ENCODE measurements at places on chromosomes 1 and 21.

DNA sequence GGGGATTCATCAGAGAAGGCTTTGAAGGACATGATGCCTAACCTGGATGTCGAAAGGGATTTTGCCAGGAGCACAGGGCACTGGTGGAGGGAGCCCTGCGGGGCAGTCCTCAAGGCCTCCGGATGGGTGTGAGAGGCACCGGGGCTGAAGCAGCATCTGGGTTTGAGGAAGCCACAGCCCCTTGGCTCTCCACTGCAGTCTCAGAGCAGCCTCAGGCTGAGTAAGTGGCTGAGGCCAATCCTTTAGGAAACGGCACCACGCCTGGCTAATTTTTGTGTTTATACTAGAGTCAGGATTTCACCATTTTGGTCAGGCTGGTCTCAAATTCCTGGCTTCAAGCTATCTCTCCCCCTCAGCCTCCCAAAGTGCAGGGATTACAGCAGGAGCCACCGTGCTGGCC is 12.0 kb downstream of the ERVH48-1 start:
- no peak for DNase-seq

- DNase-seq = peak; percentile 41
These were observed 81.9 kb upstream of the HAO2 start for GRCh38 chr1:119286587-119287181.

DNA sequence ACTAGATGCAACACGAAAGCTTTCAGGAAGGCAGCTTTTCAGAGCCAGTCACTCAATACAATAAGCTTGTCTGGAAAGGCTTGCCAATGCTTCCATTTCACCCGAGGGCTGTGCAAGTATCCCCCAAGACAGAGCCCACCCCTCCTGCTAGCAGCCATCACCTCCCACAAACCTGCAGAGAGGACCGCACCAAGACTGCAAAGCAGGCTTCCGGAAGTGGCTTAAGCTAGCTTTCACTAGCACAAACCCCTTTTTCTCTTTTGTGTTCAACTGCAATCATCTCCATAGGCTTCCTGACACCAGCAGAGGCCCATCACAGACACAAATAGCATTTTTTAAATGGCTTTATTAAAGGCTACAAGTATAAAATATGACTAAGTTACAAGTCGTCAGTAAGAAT is 31.5 kb downstream of the C1orf198 start:
- no peak for DNase-seq

GRCh38 chr1:106637566-106637965 is 418.9 kb upstream of the PRMT6 start:
- DNase-seq = no peak

DNA sequence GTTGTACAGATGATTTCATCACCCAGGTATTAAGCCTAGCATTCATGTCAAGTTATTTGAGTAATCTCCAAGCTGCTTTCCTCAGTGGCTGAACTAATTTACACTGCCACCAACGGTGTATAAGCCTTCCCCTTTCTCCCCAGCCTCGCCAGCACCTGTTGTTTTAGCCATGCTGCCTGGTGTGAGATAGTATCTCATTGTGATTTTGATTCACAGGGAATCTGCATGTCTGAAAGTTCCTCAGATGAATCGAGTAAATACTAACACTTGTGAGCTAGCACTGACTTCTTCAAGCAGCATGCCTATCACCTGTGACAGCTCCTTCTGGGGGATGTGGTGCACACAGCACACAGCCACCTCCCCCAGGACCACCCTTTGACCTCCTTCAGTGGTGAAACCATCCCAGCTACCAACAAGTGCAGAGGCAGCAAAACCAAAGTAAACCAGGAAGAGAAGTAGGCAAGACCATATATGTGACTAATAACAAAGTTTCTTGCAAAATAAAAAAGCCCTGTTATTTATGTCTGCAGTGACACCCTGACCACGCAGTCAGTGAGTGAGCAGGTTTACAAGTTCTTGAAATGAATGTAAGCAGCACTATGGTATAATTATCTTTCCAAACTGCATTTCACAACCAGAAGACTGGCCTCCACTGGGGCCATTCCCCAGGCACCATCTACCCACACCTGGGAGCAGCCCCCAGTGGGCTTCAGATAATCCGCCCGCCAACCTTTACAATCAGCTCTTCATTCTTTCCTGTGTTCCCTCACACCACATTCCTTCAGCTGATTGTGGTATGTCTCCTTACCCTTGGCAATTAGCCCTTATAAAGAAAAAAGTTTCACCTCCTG is 173.8 kb downstream of the ETS2 start:
- DNase-seq = no peak

GRCh38 chr21:46295996-46296752 is 10.0 kb downstream of the YBEY start:
- no peak for DNase-seq

DNA sequence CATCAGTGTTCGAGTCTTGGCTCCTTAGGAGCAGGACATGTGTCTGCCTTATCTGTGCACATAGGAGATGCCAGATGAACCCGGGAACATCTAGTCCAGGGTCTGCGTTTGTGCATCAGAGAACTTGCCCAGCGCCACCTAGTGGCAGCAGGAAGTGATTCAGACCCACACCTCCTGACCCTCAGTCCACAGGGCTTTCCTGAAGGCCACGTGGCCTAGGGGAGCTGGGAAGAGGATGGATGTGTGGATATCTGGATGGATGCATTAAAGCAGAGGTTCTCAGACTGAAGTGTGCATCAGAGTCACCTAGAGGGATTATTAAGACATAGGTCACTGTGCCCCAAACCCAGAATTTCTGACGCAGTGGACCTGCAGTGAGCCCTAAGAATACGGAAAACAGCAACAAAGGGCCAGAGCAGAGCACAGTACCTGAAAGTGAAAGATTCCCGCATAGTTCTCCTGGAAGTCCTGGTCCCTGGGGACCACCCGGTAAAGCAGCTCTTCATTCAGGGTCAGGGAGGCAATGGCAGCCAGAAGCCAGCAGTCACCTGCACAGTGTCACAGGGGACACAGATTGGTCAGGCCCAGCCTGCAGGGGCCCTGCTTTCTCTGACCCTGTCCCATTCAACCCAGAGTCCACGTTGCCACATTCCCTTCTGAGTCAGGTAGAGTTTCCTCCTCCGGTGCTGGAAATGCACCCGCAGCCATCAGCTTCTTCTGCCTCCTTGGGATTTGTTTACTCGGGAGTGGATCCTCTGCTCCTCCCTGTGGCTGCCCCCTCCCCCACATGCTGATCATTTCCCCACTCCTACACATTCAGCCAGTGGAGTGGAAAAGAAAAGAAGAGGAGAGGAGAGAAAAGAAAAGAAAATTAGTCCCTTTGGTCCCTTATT is 37.0 kb downstream of the CAPN8 start:
- peak; percentile 47 for DNase-seq

DNA sequence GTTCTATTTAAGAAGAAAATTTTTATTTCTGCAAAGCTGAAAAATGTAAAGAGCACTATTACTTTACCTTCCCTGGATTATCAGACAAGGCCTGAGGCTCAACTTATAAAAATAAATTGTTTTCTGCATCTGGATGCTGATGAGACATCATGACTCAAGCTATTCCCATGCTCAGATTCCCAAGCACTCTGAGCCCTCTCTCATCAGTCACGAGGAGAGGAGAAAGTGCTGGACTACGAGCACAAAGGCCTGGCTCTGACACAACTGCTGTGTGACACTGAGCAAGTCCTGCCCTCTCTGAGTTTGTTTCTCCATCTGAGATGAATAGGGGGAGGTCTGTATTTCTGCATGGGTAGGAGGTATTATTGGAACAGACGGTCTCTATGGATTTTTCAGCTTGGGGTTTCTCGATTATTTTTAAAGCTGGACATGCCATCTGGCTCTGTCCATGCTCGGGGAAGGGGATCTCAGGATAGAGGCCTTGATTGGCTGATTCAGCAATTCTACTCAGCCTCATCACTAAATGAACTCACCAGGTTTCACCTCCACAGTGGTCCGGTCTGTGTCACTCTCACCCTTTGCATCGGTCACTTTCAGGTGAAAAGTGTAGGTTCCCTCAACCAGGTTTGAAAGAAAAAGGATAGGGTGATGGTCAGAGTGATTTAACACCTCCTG is 107.7 kb downstream of the KIAA0319L start:
- DNase-seq = no peak

DNA sequence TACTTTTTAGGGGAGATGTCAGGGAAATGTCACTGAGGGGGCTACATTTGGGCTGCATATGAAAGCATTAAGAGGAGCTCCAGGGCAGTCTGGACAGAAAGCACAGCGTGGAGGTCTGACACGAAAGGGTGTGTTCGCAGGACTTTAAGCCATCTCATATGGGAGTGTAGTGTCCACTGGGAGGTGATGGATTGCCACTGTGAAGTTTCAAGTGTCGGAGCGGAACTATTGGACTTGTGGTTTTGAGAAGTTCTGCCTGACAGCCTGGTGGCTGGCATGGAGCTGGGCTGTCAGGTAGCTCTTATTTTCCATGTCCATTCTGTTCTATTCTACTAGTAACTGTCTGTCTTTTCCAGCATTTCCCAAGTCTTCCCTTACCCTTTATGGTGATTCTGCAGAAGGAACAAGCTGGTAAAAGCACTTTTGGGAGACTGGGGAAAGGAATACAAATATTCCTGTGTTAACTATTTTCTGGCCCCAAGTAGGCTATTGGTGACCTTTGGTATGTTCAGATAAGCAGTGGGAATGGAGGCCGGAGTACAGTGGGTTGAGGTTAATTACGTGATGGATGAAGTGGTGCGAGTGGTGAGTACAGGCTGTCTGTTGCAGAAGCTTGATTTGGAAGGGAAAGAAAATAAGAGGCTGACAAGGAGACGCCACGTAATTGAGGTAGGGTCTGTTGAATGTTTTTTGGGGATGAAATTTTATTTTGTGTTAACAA is 19.3 kb downstream of the B3GALT5 start:
- no peak for DNase-seq

- no peak for DNase-seq
These were observed 118.1 kb downstream of the C1orf21 start for GRCh38 chr1:184504955-184505338.

GRCh38 chr1:94050254-94050653 is 70.7 kb downstream of the ABCA4 start:
- no peak for DNase-seq

- DNase-seq = no peak
These were observed 245.6 kb downstream of the SIPA1L2 start for GRCh38 chr1:232384171-232384883.

GRCh38 chr1:89884718-89885596 is 64.1 kb downstream of the LRRC8D start:
- no peak for DNase-seq

- no peak for DNase-seq
These were observed 81.0 kb downstream of the SLC30A10 start for GRCh38 chr1:219847215-219847855.

GRCh38 chr21:29656504-29657239 is 283.1 kb downstream of the GRIK1 start:
- DNase-seq = no peak

GRCh38 chr1:30343562-30343961 is 379.8 kb downstream of the MATN1 start:
- no peak for DNase-seq

- no peak for DNase-seq
These were observed 262.3 kb upstream of the SNX7 start for GRCh38 chr1:98399218-98399617.

DNA sequence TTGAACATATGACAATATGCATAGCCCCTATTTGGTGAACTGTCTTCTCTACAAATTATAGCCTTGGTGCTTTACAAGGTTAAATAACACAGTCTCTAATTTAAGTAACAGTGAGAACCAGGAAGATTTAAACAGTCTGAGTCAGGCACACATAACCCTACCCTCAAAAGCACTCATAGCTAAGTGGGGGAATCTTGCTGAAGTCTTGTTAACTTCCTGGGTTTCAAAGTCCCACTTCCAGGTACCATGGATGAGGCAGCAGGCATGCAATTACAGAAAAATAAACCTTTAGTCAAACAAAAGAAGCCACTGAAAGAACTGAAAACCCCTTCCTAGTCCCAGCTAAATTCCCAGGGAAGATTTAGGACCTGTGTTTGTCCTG is 147.6 kb downstream of the PBX1 start:
- no peak for DNase-seq

GRCh38 chr1:45407629-45408287 is 67.5 kb upstream of the MUTYH start:
- DNase-seq = no peak

GRCh38 chr1:221832151-221832550 is 90.3 kb upstream of the DUSP10 start:
- DNase-seq = no peak

All from NCI-H446 treated with DMSO at 0.1 percent for 48 hours (cell line).